ENCODE measurements at places on chromosomes 5 and 9. TPM values are rescaled to one million over a fixed set of nuclear protein-coding genes. Genes with fewer than 3 reads are reported as not detected.
A peak's percentile ranks its signal among the peaks of the same experiment; 100 is the strongest.

OR2S2 gene
- total RNA-seq = not detected

LCN10 gene
- not detected for total RNA-seq

SWI5 gene
- 17.1 TPM for total RNA-seq

NREP gene
- 382 TPM for total RNA-seq

CRHBP gene
- 0.20 TPM for total RNA-seq

PCDHGB7 gene
- total RNA-seq = 7.0 TPM

CDC25C gene
- 22.5 TPM for total RNA-seq

SLC34A3 gene
- total RNA-seq = not detected

CATSPER3 gene
- 0.54 TPM for total RNA-seq

CCDC192 gene
- 1.3 TPM for total RNA-seq

ITGA1 gene
- total RNA-seq = 3.0 TPM

FGF1 gene
- not detected for total RNA-seq

GRCh38 chr9:90898228-90898627 lies 96.6 kb downstream of the SYK start:
- no peak for DNase-seq

- DNase-seq = no peak
Measured at GRCh38 chr5:95782181-95782580, 40.3 kb downstream of the GLRX start.

DNA sequence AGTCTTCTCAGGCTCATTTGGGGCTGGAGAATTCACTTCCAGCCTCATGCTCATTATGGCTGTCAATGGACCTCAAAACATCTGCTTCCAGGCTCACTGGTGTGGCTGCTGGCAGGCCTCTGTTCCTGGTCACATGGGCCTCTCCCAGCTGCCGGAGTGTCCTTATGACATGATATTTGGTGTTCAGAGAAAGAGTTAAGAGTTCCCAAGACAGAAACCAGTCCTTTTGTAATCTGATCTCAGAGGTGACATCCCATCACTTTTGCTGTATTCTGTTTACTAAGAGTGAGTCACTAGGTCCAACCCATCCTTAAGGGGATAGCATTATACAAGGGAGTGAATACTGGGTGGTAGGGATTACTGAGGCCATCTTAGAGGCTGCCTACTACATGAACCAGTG lies 104.6 kb downstream of the CACNA1B start:
- DNase-seq = no peak

GRCh38 chr5:21225223-21226064 lies 1237.4 kb upstream of the CDH18 start:
- no peak for DNase-seq

- no peak for DNase-seq
Measured at GRCh38 chr5:6473284-6473683, 24.6 kb downstream of the UBE2QL1 start.

GRCh38 chr9:130443840-130444492 lies 795 bp upstream of the ASS1 start:
- DNase-seq = no peak

GRCh38 chr9:136711751-136712689 lies at the start of gene DIPK1B:
Gene DIPK1B (plus strand): TSS chr9:136712572. CDS start chr9:136712666, 94 bp downstream.
- peak; percentile 50 for DNase-seq

GRCh38 chr5:31361234-31361633 lies 167.7 kb downstream of the CDH6 start:
- DNase-seq = no peak

DNA sequence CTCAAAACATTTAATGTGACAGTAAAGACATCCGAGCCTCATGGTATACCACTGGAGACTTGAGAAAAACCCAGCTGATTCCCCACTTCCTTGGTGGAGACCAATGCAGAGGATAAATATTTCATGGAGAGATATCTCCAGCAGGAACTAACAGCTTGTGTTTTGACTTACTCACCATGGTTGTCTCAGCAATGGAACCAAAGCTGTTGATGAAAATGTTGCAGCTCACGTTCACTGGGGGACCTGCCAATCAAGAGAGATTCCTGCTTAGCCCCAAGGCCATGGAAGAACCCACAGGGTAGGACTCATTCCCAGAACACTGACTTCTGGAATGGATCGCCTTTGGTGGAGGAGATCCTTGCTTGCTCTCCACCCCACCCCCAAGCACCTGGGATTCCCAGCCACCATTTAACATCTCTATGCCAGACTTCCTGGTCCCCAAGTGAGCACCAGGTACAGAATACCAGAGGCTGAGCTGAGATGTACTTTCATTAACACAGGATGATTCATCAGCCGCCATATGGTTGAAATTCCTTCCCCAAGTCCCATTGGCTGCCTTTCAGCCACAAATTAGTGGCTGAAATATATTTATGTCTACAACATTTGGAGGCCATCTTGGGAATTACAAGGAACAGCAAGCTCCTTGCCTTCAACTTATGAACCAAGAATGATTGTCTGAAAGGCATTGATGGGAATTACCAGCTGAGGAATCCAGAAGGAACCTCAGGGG lies 37.9 kb downstream of the GLRA1 start:
- DNase-seq = no peak

DNA sequence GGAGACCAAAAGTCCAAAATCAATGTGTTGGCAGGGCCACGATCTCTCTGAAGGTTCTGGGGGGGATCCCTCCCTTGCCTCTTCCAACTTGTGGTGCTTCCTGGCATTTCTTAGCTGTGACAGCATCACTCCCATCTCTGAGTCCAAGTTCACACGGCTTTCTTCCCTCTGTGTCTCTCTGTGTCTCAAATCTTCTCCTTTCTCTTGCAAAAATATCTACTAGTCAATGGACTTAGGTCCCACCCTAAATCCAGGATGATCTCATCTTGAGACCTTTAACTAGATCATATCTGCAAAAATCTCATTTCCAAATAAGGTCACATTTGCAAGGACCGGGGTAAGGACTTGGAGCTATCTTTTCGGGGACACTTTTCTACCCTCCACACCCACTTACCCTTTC lies 186.1 kb downstream of the HSD17B3 start:
- DNase-seq = no peak

GRCh38 chr5:166961913-166962312 lies 1329.5 kb upstream of the WWC1 start:
- no peak for DNase-seq

- no peak for DNase-seq
Measured at GRCh38 chr5:372996-373709, 51.6 kb downstream of the AHRR start.

GRCh38 chr9:78314953-78315870 lies 18.3 kb downstream of the PSAT1 start:
- DNase-seq = no peak

DNA sequence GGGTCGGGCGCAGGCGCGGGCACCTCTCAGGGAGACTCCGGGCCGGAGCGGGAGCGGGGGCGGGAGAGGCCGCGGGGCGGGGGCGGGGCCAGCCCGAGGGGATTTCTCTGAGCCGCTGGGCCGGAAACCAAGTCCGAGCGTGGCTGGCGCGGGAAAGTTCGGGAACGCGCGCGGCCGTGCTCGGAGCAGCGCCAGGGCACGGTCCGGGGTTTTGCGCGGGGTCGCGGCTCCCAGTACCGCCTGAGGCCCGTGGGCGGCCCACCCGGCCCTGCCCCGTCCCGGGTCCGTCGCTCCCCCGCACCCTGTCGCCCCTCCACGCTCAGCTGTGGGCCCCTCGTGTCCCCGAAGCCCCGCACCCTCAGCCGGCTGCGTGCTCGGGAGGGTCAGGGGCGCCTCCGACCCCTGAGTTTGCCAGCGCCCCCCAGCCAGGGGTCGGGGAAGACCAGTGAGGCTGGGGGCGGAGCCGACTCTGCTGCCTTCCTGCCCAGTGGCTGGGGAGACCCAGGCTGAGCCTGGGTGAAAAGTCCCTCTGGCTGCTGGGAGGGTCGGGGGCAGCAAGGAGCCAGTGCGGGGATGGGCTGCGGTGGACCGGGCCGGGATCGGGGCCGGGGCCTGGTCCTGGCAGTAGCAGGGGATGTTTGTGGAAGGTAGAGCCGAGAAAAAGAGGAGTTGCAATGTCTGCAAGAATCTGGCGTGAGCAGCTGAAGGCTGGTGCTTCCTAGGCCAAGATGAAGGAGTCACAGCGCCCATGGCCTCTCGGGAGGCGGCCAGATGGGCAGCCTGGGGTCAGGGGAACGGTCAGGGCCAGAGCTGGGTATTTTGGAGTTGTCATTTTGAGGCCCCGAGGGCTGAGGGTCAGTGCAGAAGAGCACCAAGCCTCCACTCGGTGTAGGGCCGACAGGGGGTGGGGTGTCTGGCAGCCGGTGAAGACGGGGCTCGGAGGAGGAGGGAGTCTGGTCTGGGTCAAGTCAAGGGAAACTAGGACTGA lies 588 bp downstream of the TRAF2 start:
- peak; percentile 47 for DNase-seq

- peak; percentile 65 for DNase-seq
Measured at GRCh38 chr5:10354048-10354872, 765 bp downstream of the MARCHF6 start.

GRCh38 chr9:125631391-125632085 lies 75.5 kb downstream of the MAPKAP1 start:
- DNase-seq = no peak

- DNase-seq = no peak
Measured at GRCh38 chr9:33234511-33235467, 5.2 kb upstream of the SPINK4 start.

DNA sequence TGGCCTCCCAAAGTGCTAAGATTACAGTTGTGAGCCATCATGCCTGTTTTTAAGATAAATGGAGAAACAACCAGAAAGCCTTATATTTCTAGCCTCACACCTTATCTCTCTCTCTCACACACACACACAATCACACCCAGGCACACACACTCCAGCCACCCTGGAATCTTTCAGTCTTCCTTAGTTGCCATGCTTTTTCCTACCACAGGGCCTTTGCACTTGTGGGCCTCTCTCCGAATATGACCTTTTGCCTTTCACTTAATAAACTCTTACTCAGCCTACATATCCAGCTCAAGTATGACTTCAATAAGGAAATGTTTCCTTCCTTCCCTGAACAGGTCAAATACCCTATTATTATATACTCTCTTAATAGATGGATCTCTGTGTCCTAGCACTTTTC lies 290.7 kb downstream of the NFIB start:
- no peak for DNase-seq

DNA sequence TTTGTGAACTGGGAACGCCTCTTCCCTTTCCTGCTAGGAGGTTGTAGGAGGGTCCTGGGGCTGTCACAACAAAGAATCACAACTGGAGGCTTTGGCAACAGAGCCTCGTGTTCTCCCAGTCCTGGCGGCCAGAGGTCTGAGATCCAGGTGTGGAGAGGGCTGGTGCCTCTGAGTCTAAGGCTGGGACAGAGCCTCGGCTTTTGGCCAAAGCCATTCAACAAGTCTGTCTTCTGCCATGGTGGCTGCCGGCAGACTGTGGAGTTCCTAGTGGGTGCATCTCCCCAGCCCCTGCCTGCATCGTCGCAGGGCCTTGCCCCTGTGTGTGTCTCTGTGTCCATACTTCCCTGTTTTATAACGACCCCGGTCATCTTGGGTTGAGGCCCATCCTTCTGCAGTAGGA lies 9.5 kb upstream of the IRX4 start:
- no peak for DNase-seq

DNA sequence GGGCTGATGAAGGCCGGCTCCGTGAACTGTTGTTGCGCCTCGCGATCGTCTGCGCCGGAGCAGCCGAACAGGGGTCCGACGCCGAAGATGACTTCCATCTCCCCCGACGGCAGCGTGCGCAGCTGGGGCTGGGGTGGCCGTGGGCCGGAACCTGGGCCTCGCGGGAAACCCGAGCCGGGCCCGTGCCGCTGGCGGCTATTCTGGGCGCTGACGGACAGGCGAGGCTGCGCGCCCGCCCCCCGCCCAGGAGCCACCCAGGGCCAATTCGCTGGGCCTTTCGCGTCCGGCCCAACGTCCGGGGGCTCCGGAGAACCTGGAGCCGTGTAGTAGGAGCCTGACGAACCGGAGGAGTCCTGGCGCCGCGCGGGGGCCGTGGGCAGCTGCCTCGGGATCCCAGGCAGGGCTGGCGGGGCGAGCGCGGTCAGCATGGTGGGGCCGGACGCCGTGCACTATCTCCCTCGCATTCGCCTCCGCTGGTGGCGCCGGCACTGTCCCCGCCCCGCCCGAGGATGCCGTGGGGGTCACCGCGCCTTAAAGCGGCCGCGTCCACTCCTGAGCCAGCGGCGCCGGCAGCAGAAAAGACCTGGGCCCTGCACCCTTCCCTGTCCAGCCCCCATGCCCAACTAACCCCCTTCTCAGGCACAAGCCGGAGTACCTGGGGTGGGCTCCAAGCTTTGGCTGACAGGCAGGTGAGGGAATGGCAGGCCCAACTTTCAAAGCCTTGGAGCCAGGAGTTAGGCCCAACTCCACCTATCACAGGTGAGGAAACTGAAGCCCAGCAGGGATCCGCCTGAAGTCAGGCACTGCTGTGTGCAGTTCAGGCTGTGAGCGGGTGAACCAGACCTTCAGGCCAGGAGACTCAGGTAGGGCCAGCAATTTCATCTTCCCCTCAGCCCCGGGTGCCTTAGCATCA lies at the start of gene PROB1:
Gene PROB1, minus strand, starts transcription at position 451 of the 913 bp plus-strand sequence. Its CDS starts 23 bp downstream, at position 428.
- DNase-seq = no peak

DNA sequence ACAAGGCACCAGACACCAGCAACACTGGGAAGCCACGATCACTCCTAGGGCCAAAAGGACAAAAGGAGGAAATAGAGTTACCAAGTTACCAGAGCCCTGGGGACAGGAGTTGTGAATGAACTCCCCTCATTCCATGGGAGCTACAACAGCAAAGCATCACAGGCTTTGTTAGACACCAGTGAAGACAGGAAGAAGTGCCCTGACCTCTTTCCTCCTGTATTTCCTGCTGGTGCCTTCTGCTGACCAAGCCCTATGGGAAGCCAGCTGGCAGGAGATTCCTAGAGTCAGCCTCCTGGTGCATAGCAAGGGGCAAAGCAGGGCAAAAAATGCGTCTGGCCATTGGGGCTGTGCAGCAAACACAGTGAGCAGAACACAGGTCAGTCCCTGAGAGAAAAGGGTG lies 374.7 kb downstream of the ZSWIM6 start:
- no peak for DNase-seq
